Stimulated activated CD8-positive, alpha-beta memory T cell treated with anti-CD3 and anti-CD28 coated beads, Interleukin-7, amount 100 ng/mL, for 1 hour (primary cell): ENCODE measurements at places on chromosomes 1 and 21.

DNA sequence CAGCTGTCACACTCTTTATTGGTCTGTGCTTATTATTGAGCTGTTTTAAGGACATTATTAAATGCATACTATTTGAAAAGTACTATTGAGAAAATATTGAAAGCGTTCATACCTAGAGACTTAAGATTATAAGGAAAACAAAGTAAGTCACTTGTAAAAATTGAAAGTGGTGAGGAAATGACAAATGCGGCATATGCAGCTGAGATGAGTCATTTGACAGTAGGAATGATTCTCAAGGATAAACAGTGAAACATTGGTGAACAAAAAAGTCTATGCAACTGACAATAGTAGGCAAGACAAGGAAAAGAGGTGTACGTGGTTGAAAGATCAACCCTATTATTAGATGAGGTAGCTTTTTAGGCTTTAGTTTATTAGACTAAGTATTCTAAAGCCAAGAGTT lies 82.6 kb upstream of the MAP10 start:
- DNase-seq: no peak

- no peak for DNase-seq
These were observed 90.6 kb downstream of the ST3GAL3 start for GRCh38 chr1:43797891-43798290.

- DNase-seq: no peak
These were observed 14.9 kb downstream of the SELL start for GRCh38 chr1:169696273-169697100.

GRCh38 chr1:234102583-234102982 lies 198.1 kb downstream of the SLC35F3 start:
- DNase-seq: no peak

GRCh38 chr1:110533230-110533629 lies 14.3 kb upstream of the KCNA10 start:
- DNase-seq: no peak

DNA sequence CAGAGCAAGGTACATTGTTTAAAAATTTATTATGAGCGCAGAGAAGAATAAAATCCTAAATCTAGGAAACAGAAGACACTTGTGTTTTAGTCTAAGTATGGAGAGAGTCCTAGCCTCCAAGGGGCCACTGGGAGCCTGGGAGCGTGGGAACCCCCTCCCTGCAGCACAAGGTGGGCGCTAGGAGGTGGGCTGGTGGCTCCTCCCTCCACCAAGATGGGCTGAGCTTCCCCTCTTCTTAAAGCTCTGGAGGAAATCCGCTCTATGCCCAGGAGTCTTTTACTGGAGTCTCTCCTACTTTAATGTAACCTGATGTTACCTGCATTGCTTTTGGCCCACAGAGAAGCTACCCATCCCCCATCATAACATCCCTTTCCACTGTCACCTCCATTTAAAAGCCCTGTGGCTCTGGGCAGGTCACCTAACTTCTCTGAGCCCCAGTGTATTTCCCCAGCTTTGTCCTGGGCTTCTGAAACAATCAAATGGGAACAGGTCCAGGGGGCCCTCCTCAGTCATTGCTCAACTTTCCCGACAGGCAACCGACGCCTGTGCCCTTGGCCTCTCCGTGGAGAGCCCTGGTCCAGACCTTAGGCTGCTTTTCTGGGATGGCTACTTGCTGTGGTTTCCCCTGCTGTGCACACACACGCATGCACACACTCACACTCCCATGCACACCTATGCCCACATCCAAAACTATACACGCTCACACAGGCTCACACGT lies 181.5 kb downstream of the NPHP4 start:
- DNase-seq: no peak

- no peak for DNase-seq
These were observed 25.8 kb downstream of the RRP1 start for GRCh38 chr21:43815107-43815613.

- DNase-seq: no peak
These were observed 23.5 kb downstream of the S100A10 start for GRCh38 chr1:151970128-151970527.

GRCh38 chr1:14921057-14921456 lies 232.5 kb upstream of the TMEM51 start:
- DNase-seq: no peak

DNA sequence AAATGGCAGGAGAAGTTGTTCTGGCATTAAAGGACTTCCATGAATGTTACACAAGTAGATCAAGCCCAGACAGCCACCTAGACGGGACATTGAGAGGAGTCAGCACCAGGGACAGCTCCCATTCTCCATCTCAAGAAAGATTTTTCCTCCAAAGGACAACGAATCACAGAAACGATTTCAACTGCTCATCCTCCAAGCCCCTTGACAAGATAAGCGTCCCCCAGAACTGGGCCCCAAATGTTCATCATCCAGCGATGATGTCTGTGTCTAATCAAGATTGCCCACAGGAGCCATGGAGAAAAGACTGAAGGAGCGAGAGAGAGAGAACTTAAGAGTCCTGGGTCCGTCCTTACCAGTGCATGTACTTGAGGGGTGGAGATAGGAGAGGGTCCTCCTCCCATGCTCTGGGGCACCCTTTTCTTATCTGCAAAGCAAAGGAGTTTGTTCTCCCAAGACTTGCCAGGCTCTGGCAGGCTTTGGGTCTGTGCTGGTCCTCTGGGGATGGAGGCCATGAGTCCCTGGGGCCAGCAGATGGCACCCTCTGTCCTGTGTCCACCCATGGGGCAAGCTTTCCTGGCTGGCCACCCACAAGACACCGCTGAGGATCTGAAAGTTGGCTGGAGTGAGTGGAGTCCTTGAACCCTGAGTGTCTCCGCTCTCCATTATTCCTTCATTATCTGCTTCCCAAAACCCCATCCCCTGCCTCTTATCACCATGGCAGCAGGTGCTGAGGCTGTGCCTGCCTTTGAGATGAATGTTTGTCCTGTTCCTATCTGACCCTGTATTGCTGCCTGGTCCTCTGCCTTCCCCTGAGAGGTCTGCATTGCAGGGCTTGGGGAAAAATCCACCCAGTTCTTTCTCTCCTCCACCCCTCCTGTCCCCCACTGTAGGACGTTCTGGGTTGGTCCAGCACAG lies 164.6 kb downstream of the ACTL8 start:
- DNase-seq: no peak

- no peak for DNase-seq
These were observed 42.3 kb downstream of the KRTAP10-1 start for GRCh38 chr21:44497703-44498126.

DNA sequence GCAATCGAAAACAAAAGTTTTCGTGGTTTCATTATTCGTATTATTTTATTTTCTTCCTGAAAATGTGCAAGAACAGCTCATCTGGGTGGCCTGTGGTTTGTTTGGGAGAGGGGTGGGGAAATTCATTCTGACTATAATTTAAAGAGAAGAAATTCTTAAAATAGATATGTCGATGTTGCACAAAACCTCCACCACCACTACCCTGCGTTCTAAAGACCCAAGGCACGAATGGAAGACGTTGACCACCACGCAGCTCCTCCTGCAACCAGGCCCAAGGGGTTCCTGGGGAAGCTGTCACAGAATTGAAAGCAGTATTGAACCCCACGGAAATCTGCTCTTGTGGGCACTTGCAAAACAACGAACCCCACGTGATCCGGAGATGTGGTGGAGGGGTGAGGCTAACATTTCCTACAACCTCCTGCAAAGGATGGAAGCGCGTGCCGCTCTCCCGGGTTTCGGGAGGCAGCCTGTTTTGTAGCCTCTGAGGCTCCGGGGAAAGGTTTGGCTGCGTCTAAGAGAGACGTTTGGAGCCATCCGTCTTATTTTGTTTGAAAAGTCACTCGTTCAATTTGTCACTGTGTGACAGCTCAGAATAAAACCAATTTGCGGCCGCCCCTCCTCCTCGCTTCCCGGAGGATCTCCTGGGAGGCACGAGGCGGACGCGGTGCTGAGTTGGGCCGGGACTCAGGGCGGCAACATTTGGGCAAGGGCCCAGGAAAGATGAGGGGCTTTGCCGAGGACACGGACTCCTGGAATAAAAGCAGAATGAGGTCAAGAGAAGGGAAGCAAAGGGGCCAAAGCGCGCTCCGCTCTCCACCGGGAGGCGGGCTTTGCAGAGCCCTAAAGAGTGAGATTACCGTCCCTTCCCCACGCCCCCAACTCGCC lies 810 bp upstream of the HLX start:
- no peak for DNase-seq

DNA sequence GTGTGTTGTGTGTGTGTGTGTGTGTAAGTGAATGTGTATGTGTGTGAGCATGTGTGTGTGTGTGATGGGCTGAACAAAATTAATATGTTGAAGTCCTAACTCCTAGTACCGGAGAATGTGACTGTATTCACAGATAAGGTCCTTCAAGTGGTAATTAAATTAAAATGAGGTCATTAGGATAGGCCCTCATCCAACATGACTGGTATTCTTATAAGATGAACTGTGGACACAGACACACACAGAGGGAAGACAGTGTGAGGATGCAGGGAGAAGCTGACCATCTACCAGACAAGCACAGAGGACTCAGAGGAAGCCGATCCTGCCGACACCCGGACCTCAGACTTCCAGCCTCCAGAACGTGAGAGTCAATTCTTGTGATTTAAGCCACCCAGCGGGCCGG lies 91.2 kb upstream of the PGBD5 start:
- no peak for DNase-seq

- DNase-seq: no peak
These were observed 107.3 kb downstream of the TOMM20 start for GRCh38 chr1:235021321-235021720.

GRCh38 chr1:84721152-84721551 lies 30.9 kb upstream of the SSX2IP start:
- DNase-seq: no peak

- DNase-seq: no peak
These were observed 40.4 kb downstream of the SCYL3 start for GRCh38 chr1:169853341-169853740.

DNA sequence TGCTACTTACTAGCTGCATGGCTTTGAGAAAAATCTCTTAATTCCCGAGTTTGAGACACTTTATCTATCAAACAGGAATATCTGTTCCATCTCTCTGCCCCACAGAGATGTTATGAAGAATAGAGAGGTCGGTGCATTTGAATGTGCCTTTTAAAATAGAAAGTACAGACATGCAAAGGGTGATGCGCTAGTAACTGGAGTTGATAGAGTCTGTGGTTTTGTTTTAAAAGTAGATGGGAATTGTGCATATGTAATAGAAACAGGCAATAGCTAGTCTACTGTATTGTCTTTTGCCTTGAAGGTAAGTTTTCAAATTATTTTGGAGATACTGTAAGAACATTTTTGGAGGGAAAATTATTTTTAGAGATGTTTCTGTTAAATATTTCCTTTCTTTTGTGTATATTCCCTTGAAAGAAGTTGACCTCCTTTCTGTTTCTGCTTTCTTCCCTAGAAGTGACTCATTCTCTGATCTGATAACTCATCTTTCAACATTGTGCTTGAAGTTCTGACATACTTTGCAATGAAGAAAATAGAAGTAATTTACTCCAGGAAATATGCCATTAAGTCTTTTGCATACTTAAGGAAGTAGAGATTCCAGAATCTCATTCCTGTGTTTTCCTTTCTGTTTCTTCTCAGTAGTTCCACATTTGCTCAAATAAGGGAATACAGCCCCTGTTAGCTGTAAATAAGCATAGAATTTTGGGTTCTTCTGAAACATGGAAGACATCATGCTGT lies 151.6 kb downstream of the SDCCAG8 start:
- no peak for DNase-seq

GRCh38 chr1:66381621-66382275 lies 152.2 kb upstream of the SGIP1 start:
- no peak for DNase-seq

- no peak for DNase-seq
These were observed 20.8 kb upstream of the RGS2 start for GRCh38 chr1:192787914-192788585.

GRCh38 chr1:74652711-74653139 lies 20.9 kb downstream of the ERICH3 start:
- no peak for DNase-seq

DNA sequence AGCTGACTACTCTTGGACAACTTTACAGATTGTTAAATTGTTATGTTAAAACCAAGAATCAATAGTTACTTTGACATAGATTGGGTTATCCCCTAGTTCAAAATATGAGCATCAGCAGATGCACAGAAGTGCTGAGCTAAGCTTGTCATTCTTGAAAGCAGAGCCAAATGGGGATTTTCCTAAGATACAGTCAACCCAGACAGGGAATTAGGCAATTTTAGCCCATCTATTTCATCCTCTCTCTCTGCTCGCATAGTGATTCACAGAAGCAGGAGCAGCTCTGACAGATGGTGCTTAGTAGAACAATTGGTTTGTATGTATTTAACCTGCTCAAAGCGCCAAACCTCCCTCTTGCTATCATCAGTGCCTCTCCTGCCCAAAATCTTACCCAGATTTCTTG lies 27.9 kb upstream of the PRRC2C start:
- no peak for DNase-seq

- DNase-seq: no peak
These were observed 76.4 kb upstream of the DNAH14 start for GRCh38 chr1:224852901-224853568.

GRCh38 chr1:54462597-54463258 lies 56.5 kb upstream of the SSBP3 start:
- no peak for DNase-seq

- no peak for DNase-seq
These were observed 20.7 kb downstream of the NR5A2 start for GRCh38 chr1:200048244-200048643.

DNA sequence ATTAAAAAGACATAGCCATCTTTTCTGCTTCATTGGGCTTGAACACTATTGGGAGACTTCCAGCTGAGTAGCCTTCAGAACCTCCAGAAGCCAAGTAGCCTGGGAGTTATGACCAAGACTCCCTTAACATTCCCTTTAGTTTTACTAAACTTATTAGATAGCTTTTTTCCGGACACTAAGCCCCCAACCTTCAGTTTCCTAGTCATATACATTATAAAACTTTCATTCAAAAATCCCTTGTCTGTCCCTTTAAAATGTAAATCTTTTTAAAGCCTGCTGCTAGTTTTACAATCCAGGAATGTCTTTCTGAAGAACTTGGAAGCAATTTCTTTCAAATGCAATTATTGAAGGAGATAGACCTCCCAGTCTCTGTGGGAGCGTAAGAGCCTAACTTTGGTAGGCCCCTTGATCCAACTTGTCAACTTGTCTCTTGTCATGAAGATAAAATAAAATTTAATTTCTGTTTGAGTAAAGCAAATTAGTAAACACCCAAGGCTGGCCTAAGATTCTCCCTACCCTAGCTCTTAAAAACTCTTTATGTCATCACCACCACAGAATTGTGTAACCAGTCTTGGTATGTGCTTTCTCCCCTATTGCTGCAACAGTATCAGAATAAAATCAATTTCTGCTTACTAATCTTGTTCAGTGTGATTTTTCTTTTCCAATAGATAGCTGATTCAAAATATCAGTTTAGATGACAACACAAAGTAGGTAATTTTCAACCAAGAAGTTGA lies 796.2 kb downstream of the PLA2G4A start:
- DNase-seq: no peak

GRCh38 chr1:92577261-92577895 lies 90.7 kb upstream of the GFI1 start:
- DNase-seq: no peak

- DNase-seq: no peak
These were observed 51.4 kb downstream of the ZBTB18 start for GRCh38 chr1:244102468-244102867.

DNA sequence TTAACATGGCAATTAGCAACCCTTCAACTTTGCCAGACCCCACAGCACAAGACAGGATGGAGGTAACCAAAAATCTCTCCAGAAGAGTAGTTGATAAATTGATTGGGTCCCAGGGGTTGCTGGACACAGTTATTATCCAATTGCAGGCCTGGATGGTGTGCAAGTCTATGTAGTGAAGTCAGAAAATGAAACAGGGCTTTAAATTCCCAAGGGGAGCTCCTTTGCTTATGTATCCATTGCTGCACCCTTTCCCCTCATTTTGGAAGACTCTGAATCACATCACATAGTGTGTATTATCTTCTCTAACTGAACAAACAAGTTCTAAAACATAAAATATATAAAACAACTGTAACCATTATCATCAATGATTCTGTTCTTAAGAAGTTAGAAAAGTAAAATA lies 550.2 kb downstream of the LMO4 start:
- no peak for DNase-seq
